D341Med (cell line): ENCODE measurements at places on chromosomes 1 and 21.

DNA sequence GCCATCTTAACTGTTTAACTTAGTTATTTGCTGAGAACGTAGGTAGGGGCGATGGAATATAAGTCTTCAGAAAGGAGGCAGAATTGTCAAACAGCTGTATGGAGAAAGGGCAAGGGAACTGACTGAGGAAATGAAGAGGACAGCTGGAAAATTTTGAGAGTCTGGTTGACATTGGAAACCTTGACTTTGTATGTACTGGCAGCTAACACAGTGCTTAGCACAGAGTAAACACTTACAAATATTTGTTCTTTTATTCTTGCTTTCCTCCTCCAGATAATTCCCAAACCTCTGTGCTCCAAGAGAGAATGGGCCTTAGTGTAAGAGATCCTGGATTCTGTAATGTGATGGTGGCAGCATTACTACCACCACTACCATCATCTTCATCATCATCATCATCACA, 91.3 kb downstream of the ZSCAN20 start:
- no peak for DNase-seq

GRCh38 chr1:59393211-59394180, 96.6 kb downstream of the FGGY start:
- DNase-seq: peak; percentile 24

- no peak for DNase-seq
Measured at GRCh38 chr21:35503671-35504070, 454.6 kb upstream of the RUNX1 start.

- no peak for DNase-seq
Measured at GRCh38 chr21:43885721-43886120, 20.7 kb downstream of the AGPAT3 start.

- no peak for DNase-seq
Measured at GRCh38 chr1:97120806-97121205, 399.2 kb downstream of the PTBP2 start.

GRCh38 chr1:150808846-150809245, 786 bp upstream of the CTSK start:
- DNase-seq: no peak

DNA sequence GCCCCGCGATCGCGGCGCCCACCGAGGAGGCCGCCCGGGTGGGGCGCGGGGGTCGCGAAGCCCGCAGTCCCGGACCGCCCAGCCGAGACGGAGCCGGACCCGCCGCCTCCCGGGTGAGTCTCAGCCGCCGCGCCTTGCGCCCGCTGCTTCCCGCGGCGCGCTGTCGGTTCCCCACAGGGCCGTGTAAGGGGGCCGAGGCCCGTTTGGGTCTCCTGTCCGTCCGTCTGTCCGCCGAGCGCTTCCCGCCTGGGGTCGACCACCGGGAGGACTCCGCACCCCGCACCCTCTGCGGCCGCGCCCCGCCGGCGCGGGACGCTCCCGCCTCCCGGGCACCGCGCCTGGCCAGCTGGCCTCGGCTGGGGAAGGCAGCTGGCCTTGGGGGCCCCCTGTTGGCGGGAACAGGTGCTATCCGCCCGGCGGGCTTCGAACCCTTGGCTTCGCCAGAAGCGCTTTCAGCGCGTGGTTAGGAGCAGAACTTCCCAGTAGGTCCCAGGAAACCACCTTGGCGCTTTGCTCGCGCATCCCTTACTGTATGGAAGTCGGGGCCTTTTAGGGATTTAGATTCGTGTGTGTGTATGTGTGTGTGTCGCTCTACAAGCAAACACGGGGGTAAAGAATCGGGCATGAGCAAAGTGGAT, 414 bp downstream of the TMEM51 start:
- DNase-seq: peak; percentile 77

- DNase-seq: no peak
Measured at GRCh38 chr21:34650861-34651431, 17.8 kb upstream of the CLIC6 start.

DNA sequence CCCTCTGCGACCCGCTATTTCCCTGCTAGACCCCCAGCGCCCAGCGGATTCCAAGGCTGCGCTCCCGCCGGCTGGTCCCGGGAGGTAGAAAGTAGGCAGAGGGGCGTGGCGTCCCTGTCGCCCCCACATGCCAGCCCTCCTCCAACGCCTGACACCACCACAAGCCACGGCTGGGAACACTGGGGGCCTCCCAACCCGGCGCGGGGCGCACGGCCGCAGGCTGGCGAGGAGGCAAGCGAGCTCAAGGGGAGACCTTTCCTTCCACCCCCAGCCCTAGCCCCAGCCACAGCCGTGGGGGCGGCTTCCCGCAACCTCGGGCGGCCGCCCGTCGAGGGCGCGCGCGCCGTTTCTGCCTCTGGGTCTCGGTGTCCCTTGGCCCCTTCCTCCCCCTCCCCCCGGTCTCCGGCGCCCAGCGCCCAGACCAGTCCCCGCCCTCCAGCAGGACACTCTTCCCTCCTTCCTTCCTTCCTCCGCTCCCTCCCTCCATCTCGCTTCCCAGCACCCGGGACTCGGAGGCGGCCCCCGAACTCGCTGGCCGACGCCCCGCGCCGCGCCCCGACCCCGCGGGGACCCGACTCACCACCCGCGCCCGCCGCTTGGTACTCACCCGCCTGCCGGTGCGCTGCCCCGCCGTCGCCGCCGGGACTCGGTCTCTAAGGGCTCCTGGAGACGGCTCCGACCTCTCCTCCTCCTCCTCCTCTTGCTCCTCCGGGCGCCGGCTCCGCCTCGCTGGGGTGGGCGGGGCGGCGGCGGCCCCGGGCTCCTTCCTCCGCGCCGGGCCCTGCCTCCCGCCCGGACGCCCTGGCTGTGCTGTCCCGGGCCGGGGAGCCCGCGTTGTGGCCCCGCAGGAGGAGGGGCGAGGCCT, at the start of gene GNG12:
Gene GNG12 (minus strand): TSS at position 731 of the 865 bp plus-strand sequence. CDS start 125,781 bp downstream, outside the sequence.
- DNase-seq: peak; percentile 81

DNA sequence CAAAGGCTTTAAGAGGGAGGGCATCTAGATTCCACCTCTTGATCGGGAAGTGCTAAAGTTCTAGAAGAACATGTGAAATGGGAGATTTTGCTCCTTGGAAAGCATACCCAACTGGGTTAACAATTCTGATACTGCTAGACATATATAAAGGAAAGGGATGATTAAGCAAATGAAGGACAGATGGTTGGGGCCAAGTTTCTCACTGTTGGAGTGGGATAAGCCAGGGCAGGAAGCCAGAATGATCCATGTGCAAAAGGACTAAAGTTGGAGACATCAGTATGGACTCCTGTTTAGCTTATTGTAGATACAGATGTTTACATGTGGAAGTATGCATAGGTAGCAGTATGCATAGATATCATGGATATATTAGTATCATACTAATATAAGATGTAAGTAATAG, 16.8 kb downstream of the PLA2G5 start:
- DNase-seq: no peak

GRCh38 chr1:3459051-3459908, 4.8 kb downstream of the ARHGEF16 start:
- no peak for DNase-seq

DNA sequence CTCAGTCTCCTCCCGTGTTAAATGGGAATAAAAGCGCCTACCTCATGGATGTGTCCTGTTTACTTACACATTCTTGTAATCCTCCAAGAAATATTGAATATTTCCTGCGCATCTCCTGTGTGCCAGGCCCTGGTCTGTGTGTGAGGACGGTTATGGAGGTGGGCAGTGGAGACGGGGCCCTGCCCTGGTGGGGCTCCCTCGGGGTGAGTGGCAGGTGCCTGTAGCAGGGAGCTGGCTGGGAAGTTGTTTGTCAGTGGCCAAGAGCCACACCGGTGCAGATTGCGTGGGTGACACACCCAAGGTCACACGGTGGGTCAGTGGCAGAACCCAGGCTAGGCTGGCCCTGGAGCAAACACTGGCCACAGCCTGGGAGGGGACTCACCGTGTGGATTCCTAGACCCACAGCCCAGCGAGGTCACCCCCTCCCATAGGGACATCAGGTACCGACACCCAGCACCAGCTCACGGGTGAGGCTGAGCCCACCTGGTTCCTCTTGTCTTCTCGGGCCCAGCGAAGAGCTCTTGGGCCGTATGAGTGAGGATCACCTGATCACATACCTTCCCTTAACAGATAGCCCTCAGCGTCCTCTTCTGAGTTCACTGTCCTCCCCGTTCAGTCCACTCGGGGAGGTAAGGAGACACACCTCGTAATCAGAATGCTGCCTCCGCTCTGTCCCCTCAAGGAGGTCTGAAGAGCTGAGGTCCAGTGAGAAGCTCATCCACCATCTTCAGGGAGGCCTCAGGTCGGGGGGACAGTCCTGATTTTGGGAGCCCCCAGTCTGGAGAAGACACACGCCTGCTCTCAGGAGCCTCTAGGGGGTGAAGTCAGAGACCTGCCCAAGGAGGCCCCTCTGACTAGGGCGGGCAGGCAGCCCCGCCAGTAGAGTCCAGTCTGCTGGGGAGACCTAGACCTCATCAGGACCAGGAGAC, 349.6 kb downstream of the MATN1 start:
- DNase-seq: no peak

- no peak for DNase-seq
Measured at GRCh38 chr1:226506921-226507320, 41.6 kb upstream of the STUM start.

- no peak for DNase-seq
Measured at GRCh38 chr1:35215346-35215745, 22.4 kb upstream of the SFPQ start.

DNA sequence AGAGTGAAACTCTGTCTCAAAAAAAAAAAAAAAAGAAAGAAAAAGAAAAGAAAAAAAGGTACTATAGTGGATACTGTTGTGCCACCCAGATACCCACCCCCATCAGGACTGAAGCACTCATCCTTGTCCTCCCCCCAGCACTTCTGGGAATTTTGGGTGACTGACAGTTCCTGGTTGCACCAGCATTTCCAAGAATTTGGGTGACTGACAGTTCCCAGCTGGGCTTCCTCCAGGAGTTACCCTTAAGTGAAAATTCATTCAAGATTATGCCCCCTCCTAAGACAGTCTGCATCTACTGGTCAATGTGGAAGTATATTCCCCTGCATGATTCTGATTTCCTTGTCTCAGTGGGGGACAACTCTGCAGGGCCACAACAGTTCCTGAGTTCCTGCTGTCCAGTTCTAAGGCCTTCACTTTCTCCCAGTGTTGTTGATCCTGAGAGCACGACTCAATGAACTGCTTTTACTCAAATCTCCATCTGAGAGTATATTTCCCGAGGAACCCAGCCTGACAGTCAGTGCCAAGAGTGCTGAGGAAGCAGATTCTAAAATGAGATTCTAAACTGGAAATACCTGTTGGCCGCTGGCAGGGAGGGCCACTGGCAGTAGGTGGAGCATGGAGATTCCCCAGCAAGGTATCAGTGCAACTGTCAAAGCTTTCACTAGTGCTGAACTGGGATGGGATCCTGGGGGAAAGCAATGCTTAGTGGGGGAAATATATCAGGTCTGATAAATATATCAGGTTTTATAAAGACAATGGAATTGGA, 18.5 kb downstream of the RIIAD1 start:
- DNase-seq: no peak

DNA sequence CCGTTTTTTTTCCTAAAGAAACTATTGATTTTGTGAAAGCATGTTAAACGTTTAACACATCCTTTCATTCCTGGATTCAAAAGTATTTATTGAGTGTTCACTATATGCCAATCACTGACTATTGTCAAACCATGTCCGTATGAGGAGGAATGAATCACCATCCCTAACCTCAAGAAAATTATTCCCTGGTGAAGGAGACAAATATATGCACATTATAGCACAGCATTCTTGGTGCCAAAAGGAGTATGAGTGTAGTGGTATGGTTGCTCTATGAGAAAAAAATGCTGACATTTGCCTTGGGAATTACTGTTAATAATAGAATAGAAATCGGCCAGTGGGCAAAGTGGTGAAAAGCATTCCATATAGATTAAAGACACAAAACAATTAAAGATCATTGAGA, 1390.1 kb downstream of the MRPL39 start:
- DNase-seq: no peak

GRCh38 chr1:41617336-41617735, 132.9 kb upstream of the EDN2 start:
- no peak for DNase-seq

DNA sequence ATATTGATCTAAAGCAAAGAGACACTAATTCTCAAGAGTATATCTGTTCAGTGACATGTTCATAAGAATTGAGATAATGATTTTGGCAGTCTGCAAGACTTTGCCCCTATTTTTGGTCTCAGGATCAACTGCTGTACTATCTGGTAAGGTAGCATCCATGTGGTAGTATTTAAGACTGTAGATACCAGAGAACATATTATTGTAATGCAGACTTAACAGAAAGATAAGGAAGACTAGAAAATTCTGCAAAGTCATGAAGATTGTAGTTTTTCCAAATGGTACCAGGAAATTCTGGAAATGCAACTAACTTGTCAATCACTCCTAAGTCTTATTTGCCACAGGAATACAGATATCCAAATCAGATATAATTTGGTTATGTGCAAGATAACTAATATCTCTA, 35.1 kb downstream of the RNF2 start:
- DNase-seq: no peak

- DNase-seq: no peak
Measured at GRCh38 chr1:110017792-110018191, 16.6 kb upstream of the STRIP1 start.

- no peak for DNase-seq
Measured at GRCh38 chr1:24362396-24362795, 43.2 kb downstream of the GRHL3 start.

DNA sequence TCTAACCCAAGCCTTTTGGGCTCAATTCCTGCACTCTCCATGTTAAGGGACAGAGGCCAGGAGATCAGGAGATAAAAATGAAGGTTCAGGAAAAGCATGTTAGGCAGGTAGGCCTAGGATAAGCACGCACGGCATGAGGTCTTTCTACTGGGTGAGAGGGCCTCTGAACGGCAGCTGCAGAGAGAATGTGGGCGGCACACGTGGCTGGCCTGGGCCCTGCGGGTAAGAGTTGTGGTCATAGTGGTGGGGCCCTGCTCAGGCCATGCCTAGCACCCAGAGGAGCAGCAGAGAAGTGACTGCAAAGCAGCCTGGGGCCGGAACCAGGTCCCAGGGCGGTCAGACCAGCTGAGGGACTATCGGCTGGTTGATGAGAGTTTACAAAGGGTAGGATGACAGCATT, 7.5 kb upstream of the FOXO6 start:
- peak; percentile 12 for DNase-seq

DNA sequence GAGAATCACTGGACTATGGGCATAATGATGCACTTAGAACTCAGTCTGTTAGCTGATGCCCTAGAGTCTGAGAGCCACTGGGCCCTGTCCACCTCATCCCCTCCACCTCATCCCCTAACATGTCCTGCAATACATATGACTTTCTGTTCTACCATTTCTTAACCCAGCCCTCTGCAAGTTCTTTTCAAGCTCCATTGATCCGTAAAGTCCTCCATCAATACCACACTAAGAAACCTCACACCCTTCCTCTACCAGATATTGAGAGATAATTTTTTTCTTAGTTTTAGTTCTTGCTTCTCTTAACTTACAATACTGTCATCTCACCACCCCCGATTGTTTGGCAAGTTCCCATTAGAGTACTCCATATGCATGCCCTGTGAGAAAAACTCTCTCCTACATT, 22.1 kb downstream of the FCRL4 start:
- DNase-seq: no peak

GRCh38 chr21:14520535-14520934, 25.6 kb downstream of the SAMSN1 start:
- DNase-seq: no peak

DNA sequence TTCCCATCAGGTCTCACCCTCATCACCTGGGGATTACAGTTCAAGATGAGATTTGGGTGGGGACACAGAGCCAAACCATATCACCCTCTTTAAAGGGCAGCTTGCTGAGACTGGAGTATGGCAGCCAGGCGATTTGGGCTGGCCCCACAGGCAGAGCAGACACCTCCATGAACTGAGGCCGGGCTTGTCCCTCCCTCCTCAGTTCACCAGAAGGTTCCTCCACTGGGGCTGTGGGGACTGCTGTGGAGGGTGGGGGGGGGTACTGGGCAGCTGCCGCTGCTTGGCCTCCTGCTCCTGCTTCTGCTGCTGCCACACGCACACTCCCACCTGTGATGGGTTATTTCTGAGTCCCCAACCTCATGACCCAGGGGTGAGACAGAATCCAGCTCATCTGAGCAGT, 53.9 kb upstream of the PDE9A start:
- DNase-seq: no peak
